WTC11 (cell line): ENCODE measurements at places on chromosomes 2 and 18.

- no peak for DNase-seq
Measured at GRCh38 chr2:141711627-141712026, 419.2 kb downstream of the LRP1B start.

DNA sequence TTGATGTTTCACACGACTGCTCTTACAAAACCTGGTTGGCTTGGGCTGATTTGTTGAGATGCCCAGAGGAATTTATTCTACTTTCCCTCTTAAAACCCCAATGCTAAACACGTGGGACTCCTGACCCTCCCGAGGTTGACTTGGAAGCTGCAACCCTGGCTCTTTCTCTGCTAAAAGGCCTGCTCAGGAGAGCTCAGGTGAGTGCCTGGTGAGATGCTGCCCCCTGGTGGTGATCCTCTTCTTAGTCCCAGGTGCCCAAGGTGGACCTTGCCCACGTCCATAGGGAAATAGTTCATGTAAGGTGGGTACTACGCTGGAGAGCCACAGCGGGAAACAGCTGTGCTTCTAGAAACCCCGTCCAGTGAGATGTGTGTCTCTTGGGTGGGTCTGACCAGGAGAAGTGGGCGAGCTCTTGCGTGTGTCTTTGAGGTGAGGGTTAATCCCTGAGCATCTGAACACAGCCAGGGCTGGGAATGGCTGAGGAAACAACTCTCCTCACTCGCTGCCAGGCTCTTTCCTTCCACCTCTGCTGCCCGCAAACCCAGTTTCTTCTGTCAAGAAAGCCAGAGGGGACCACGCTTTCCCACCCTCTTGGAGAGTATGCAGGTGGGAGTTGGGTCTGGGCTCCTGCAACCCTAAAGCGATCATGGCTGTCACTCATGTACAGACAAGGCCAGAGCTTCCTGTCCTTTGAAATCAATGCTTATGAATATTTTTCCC lies 25.5 kb upstream of the PXDN start:
- DNase-seq: peak; percentile 95

- DNase-seq: no peak
Measured at GRCh38 chr18:56709463-56709862, 58.3 kb downstream of the WDR7 start.

GRCh38 chr2:162435157-162435556 lies 91.2 kb downstream of the GCA start:
- DNase-seq: no peak

- DNase-seq: no peak
Measured at GRCh38 chr18:36672437-36673344, 156.1 kb downstream of the TPGS2 start.

- no peak for DNase-seq
Measured at GRCh38 chr2:60075048-60075447, 478.4 kb downstream of the BCL11A start.

DNA sequence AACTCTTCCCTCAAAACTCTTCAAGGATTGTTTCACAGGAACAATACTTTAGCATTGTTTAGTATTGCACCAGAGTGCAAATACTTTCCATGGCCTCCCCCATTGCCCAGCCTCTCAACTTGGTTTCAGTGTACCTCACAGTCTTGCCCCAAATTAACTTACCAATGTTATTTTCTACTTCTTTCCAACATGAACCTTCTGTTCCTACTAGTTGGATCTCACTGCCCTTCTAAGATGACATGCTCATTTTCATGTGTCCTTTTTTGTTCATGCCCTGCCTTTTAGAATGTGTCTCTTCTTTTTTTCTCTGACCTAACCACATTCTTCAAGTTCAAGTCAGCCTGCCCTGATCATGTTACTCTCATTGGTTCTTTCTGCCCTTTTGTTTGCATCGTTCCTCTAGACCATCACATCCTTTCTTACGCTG lies 4.1 kb downstream of the SPATS2L start:
- no peak for DNase-seq

DNA sequence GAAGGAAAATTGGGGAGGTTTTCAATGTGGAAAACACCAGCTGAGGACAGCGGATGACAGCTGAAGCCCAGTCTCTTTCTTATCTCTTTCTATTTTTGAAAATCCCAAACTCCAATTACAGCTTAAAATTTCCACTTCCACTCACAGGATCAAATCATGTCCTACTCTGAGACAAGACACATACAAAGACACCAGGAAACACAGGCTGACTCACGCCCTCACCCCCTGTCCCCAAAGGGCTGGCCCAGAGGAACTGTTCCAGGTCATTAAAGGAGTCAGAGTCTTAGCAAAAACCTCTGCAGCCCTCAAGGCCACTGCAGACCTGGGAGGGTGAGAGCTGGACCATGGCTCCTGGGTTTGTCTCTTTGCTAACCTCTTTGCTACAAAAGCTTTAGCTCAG lies 143.1 kb upstream of the CAPN13 start:
- DNase-seq: no peak

DNA sequence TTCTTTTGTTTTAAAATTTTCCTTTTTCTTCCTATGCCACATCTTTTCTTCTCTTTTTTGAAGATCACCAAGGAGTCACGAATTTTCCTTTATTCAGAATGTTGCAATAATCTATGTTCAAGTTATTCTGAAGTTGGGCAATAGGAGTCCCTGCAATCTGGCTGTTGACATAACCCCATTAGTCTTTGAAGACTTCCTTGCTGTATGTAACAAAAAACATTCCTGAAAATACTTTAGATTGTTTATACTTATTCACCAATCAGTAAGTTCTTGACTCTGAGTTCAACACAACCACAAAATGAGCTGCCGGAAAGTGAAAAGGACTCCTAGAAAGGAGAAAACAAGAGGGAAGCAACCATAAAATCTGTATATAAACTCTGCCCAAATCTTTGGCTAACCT lies 62.8 kb downstream of the TMEM237 start:
- DNase-seq: no peak

DNA sequence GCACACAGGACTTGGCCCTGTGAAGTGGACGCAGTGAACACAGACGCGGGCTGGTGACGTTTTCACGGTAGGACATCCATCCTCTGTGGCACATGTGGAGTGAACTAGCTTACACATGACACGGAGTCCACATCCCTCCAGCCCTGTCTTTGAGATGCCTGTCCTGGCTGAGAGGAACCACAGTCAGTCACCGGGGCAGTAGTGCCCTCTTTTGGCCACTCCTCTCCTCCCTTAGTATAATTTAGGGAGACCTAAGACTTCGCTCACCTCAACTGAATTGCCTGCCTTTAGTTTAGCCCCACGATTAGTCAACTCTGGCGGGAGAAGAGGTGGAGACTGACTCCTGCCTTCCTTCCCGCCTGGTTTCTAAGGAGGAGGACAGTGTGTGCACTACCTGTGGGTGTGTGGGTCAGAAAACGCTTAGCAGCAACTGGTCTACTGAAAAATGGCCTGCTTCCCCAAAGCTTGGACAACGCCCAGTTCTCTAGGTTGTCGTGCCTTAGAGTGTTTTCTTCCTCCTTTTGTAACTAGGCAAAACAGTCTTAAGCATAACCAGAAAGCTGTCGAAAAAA lies 70.6 kb downstream of the MBP start:
- no peak for DNase-seq

- DNase-seq: no peak
Measured at GRCh38 chr18:13374096-13374467, 155.5 kb downstream of the LDLRAD4 start.

GRCh38 chr18:74493689-74494088 lies 2.5 kb upstream of the CNDP2 start:
- peak; percentile 35 for DNase-seq

DNA sequence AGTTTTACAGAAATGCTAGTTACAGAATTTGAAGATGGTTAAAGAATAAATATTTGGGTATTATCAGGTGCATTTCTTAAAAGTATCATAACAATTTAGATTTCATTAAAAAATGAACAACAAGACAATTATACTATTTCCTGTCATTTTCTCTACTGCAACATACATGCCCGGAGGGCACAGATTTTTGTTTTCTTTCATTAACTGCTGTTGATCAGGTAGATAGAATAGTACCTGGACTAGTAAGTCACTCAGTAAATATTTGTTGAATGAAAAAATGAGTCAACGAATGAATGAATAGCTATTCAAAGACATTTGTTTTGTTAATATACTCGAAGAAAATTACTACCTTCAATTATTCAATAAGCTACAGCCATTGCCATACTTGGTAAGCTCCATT lies 531.2 kb upstream of the VRK2 start:
- no peak for DNase-seq

DNA sequence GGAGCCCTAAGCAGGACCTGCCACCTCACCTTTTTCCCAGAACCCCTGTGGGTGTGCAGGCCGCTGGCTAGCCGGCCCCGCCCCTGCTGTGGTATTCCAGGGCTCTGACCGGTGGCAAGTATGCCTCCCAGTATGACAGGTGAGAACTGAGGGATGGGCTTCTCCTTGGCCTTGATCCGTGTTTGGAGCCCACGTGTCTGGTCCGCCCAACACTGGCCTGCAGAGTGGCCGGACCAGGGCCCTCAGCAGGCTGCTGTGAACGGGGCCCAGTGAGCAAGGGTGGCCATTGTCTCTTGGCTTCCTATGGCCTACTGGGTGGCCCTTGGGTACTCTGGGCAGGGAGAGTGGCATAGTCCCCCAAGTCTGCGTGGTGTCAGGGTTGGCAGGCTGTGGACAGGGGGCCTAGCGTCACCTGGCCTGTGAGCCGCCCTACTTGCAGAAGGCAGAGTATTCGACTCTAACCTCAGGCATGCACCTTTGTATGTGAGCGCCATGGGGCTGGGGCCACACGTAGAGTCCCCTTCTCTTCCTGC lies 1.8 kb downstream of the RNPEPL1 start:
- peak; percentile 3 for DNase-seq

DNA sequence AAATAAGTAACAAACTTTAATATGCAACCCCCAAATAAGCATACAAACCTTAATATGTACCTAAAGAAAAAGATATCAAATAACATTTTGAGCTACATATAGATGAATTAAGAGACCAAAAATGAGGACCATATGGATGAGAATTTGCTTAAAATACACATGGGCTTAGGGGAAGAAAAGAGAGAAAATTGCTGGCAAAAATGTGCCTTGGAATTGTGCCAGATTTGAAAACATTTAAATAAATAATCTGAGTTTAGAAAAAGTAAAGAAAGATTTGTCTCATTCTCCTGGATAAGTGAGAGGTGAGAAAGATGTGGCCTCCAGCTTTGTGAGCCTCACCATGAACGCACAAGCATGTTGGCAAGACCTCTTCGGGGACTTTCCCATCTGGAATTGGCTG lies 372.6 kb downstream of the SOX11 start:
- no peak for DNase-seq

DNA sequence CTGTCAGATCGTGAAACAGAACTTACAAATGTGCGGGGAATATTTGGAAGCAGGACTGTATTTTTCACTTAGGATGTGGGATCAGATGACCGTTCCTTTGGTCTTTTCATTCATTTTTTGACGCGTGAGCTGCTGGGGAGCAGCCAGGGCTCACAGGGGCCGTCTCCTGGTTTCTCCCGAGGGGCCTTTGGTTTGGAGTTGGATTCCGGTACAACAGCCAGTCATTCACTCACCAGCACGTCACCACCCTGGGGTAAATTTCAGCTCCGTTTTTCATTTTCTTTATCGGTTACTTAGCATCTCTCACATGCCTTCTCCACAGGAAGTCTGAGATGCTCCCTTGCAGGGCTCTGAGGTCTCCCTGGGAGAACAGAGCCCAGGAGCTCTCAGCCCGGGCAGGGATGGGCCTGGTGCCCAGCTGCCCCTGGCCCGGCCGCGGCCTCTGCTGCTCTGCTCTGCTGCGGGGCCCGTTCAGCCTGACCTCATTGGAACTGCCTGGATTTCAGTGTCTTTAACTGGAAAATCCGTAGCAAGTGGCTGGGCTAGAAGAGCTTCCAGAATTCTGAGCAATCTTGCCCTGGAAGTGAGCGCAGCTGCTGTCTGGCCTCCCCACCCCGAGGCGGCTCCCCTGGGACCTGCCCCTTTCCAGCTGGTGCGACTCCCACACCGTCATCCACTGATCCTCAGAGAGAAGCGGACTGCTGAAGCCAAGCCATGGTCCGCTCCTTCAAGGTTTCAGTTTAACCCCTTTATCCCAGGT lies 335.6 kb downstream of the EIPR1 start:
- DNase-seq: no peak

- DNase-seq: no peak
Measured at GRCh38 chr18:9365406-9365805, 30.8 kb downstream of the TWSG1 start.

DNA sequence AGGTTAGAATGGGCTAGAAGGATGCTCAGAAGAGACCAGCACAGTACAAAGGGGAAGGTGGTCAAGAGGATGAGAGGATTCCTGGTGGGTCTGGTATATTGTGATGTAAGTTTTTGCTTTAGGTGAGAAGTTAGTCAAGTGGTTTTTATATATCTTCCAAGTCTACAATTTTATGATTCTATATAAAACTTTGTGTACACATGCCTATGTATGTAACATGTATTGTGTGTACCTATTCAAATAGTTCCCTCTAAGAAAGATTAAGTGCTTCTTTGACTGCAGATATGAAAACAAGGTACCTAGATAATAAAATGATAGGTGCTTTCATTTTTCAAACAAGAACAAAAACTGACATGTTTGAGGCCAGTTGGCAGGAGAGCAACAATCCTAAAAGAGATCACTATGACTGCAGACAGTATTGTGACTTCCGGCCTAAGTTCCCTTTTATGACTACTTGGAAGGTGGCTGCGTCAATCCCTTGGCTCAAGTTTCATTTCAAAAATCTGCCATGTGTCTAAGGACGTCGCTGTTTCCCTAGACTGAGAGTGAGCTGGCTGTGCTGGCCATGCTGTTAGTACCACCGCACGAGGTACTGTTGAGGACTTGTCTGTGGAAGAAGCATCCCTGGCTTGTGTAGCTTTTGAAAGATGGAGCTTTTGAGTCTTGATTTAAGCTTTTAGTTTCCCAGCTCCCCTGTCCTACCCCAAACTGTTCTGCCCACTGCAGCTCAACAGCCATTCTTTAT lies 123.1 kb downstream of the PRPF40A start:
- DNase-seq: no peak

DNA sequence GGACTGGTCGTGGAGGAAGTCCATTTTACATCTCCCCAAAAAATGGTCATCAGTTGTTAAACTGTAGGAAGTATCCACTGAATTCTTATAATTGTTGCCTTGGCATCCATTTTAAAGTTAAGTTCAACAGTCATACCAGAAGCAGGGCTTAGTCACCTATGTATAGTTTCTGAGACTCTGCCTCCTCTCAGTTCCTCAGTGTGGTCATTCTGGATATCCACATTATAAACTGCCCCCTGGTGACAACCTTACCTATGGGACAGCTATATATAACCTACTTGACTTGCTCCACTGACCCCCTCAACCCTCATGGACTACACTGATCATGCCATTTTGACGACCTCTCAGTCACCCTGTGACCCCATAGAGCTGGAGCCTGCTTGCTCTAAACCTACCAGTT lies 617.0 kb downstream of the LRP1B start:
- no peak for DNase-seq

DNA sequence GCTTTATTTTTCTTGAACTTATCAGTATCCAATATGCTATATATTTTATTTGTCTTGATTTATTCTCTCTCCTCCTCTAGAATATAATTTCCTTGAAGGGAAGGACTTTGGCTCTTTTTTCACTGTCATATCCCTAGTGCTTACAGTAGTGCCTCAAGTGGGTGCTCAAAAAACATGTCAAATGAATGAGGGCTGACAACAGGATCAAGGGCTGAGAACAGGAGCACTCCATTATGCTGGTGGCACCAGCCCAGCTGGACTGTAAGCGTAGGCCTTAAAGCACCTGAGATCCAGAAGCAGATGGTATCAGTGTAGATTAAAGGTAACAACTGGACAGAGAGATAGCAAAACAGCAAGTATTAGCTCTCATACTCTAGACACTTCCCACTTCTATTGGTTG lies 46.3 kb downstream of the PMS1 start:
- DNase-seq: no peak
